ENCODE measurements at places on chromosomes 12 and 14. TPM values are rescaled to one million over a fixed set of nuclear protein-coding genes. Genes with fewer than 3 reads are reported as not detected.
A peak's percentile ranks its signal among the peaks of the same experiment; 100 is the strongest.

DNA sequence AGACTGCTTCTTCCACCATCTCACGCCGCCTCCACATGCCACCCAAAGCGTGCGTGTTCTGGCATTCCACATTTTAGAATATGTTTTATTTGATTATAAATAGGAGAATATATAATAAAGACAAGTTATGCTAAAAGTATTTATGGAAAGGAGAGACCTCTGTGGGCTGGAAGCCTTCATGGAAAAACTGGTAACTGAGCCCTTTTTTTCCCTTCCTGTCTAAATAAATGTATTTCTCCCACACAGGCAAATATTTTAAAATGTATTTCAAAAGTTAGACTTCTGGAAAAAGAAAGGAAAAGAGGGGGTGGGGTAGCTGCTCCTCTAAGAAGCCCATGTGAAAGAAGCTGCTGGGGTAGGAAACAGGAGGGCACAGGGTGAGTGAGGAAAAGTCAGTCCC, 16.1 kb upstream of the NR4A1 start:
- H3K36me3 ChIP-seq, result no peaks in the 10 kb centered on the region

GRCh38 chr12:105322070-105322469, 8.4 kb upstream of the C12orf75 start:
- H3K27me3 ChIP-seq, result no peaks in the 10 kb centered on the region
- peaks cover 14% of the 10 kb centered on the region for H3K4me1 ChIP-seq
- no peak overlapping the region for H3K4me3 ChIP-seq
- no peaks in the 10 kb centered on the region for H3K36me3 ChIP-seq

DNA sequence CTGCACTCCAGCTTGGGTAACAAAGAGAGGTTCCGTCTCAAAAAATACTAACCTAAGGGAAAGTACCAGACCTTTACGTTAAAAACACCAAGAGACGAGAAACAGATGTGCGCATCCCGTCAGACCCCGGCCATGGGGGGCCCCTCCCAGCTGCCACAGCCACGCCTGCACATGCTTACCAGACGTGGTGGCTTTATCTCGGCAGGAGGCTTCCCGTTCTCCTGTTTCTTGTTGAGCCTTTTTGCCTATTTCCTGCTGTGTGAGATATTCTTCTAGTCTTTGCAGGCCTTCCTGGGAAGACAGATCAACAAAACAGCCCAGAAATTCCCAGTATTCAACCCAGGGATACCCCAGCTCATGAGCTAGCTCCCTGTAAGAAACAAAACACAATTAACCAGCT, 23.6 kb downstream of the PGAM5 start:
- DNase-seq, result no peak
- no peaks in the 10 kb centered on the region for H3K4me1 ChIP-seq
- H3K4me3 ChIP-seq, result no peak overlapping the region
- no peak overlapping the region for H3K27ac ChIP-seq
- no peaks in the 10 kb centered on the region for H3K27me3 ChIP-seq

DNA sequence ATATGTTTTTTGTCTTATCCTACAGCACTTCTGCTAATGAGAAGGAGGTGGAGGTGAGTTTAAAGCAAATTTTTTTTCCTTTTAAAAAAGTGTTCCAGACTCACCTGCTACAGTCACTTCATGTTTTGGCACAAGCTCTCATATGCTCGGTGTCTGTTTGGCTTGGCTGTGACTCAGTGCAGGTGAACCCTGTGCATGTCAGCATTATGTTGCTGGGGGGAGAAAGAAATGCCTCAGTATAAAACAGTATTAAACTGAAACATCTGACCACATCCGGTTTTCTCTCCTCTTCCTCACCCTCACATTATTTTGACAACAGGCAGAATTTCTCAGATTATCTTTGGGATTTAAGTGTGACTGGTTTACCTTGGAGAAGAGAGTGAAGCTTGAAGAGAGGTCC, 105.2 kb downstream of the DNAI7 start:
- no peaks in the 10 kb centered on the region for H3K27me3 ChIP-seq
- H3K27ac ChIP-seq, result no peak overlapping the region
- DNase-seq, result no peak
- H3K4me3 ChIP-seq, result no peak overlapping the region
- H3K36me3 ChIP-seq, result no peaks in the 10 kb centered on the region
- H3K4me1 ChIP-seq, result no peaks in the 10 kb centered on the region

DNA sequence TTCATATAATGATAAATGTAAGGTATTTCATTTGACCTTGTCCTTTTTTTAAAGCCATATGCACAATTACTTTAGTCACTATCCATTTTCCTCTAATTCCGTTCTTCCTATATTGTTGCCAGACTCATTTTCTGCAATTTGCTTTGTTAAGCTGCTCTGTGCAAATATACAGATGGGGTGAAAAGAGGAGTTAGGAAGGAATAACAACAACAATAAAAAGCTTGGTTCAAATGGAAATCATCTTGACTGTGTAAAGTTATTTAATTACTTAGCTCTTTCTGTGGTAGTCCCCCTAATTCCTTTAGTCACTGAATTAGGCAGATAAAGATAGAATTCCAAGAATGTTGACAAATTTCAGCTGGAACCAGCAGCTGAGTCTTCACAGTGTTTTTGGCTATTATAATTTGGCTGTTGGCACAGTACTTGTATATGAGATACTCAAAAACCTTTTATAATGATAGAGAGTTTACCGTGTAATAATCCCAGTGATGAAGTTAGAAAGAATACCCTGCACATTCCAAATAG, 838.0 kb downstream of the RPS29 start:
- no peak overlapping the region for H3K27ac ChIP-seq
- DNase-seq, result no peak
- H3K4me1 ChIP-seq, result peaks cover 6% of the 10 kb centered on the region

GRCh38 chr14:56273155-56273554, 154.9 kb downstream of the PELI2 start:
- H3K4me3 ChIP-seq, result no peak overlapping the region
- H3K36me3 ChIP-seq, result no peaks in the 10 kb centered on the region
- DNase-seq, result no peak
- no peaks in the 10 kb centered on the region for H3K4me1 ChIP-seq

GRCh38 chr12:63124778-63125177, 26.2 kb downstream of the AVPR1A start:
- H3K36me3 ChIP-seq, result no peaks in the 10 kb centered on the region
- H3K27ac ChIP-seq, result no peak overlapping the region
- no peaks in the 10 kb centered on the region for H3K4me1 ChIP-seq
- no peaks in the 10 kb centered on the region for H3K27me3 ChIP-seq
- no peak for DNase-seq

- no peaks in the 10 kb centered on the region for H3K36me3 ChIP-seq
- no peak overlapping the region for H3K4me3 ChIP-seq
- peaks cover 21% of the 10 kb centered on the region for H3K4me1 ChIP-seq
- H3K27ac ChIP-seq, result no peak overlapping the region
- H3K27me3 ChIP-seq, result no peaks in the 10 kb centered on the region
Observed at GRCh38 chr12:50639721-50640120, 124.2 kb upstream of the ATF1 start.

DNA sequence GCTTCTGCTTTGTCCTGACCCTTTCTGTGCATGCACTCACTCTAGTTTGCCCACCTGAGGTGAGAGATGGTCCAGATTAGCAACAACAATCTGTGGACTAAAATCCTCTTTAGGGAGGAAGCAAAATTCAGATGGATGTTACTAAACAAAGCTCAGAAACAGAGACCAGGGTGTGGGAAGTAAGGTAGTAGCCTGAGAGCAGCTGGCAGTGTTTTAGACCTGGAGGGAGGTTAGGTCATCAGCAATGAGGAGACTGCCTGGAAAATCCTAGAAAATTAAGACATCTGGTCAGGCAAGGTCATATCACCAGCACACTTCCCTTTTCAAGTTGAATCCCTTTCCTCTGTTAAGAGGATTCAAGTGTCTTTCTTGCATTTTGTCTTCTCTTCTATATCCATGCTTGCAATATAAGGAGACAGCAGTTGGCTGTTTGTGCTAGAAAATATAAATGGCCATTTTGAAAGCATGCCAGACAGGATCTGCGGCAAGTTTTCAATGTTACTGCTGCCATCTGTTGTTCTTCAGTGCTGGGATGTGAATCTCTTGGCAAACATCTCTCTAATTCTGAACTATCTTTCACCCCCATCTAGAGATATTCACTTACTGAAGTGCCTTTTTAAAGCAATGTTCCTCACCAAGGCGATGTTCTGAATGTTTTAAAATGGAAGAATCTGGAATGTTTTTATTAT, 266.4 kb downstream of the NAV3 start:
- no peaks in the 10 kb centered on the region for H3K27me3 ChIP-seq
- no peak overlapping the region for H3K4me3 ChIP-seq
- peaks cover 13% of the 10 kb centered on the region for H3K4me1 ChIP-seq

DNA sequence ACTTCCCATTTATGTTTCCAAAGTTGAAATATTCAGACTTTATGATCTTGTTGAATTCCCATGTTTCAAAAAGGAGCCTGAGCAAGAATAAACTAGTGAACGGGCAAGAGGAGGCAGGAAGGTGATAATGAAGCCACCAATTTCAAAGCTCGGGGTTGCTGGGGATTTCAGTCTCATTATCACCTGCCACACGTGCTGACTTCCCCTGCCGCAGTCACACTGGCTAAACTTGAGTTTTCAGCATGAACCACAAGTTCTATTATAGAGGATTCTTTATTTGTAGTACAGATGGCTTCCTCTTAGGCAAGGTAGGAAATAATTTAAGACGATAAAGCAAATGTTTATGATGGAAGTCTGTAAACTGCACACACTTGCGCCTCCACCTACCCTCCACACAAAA, 18.1 kb upstream of the DIABLO start:
- no peak overlapping the region for H3K4me3 ChIP-seq
- no peak overlapping the region for H3K27ac ChIP-seq
- H3K36me3 ChIP-seq, result no peaks in the 10 kb centered on the region
- no peak for DNase-seq
- no peaks in the 10 kb centered on the region for H3K4me1 ChIP-seq

- H3K27ac ChIP-seq, result no peak overlapping the region
- DNase-seq, result no peak
- no peaks in the 10 kb centered on the region for H3K36me3 ChIP-seq
- H3K4me1 ChIP-seq, result no peaks in the 10 kb centered on the region
- no peaks in the 10 kb centered on the region for H3K27me3 ChIP-seq
- no peak overlapping the region for H3K4me3 ChIP-seq
Observed at GRCh38 chr14:72844524-72844923, 49.4 kb downstream of the DPF3 start.

DNA sequence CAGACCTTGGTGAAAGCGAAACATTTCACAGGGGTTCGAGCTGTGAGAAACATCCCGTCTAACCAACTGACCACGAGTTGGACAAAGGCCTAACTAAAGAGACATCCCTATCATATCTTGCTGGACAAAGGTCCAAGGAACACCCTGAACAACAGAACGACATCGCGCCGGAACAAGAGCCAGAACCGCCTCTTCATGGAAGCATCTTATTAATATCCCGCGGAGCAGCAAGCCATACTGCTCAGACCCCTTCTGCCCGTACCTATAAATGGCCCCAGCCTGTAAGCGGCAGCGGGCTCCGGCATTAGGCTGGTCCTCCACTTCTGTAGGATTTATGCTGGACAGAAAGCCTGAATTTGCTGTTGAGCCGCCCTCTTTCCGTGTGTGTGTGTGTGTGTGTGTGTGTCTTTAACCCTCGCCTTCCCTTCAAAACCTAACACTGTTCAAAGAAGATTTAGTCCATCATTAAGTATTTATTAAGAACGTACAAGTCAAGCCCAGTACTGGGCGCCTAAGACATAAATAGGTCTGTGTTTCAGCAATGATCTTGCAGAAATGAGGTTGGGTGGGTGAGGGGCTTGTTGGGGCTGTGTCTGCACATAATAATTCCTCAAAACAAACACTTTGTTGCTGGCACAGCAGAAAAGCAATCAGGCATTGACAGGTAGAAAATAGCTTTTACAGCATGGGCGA, 1.9 kb downstream of the SLC6A15 start:
- H3K27me3 ChIP-seq, result peaks cover 65% of the 10 kb centered on the region
- no peaks in the 10 kb centered on the region for H3K36me3 ChIP-seq
- H3K4me3 ChIP-seq, result peak overlapping the region; percentile 62
- DNase-seq, result peak; percentile 8
- no peak overlapping the region for H3K27ac ChIP-seq
- H3K4me1 ChIP-seq, result peaks cover 5% of the 10 kb centered on the region

GRCh38 chr14:65282896-65283253, 129.7 kb upstream of the FUT8 start:
- H3K4me1 ChIP-seq, result peaks cover 10% of the 10 kb centered on the region
- H3K36me3 ChIP-seq, result no peaks in the 10 kb centered on the region
- H3K27me3 ChIP-seq, result no peaks in the 10 kb centered on the region
- DNase-seq, result no peak
- no peak overlapping the region for H3K4me3 ChIP-seq

GRCh38 chr12:7017870-7018349, 366 bp downstream of the LPCAT3 start:
- H3K36me3 ChIP-seq, result no peaks in the 10 kb centered on the region
- peak overlapping the region; percentile 58 for H3K4me3 ChIP-seq
- no peak for DNase-seq
- peaks cover 14% of the 10 kb centered on the region for H3K4me1 ChIP-seq
- peak overlapping the region; percentile 90 for H3K27ac ChIP-seq
- no peaks in the 10 kb centered on the region for H3K27me3 ChIP-seq

GRCh38 chr14:105072892-105073719, 7.9 kb upstream of the GPR132 start:
- H3K27me3 ChIP-seq, result no peaks in the 10 kb centered on the region
- H3K27ac ChIP-seq, result no peak overlapping the region
- DNase-seq, result peak; percentile 3
- no peaks in the 10 kb centered on the region for H3K36me3 ChIP-seq

DNA sequence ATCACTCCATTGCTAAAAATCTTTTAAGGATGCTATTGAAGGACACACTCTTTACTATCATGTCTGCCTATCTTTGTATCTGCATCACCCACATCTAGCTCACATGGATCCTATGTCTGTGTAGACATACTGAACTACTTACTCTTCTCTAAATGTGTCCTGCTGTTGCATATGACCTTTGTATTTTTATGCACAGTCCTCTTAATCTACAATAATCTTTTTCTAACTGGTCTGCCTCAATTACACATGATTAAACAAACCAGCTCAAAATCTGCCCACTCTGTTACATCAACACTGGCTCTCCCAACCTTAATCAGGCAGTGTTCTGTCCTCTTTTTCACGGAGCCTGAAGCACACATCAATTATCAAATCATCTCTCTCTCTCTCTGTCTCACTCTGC, 316.3 kb upstream of the MGAT4C start:
- no peak for DNase-seq
- no peaks in the 10 kb centered on the region for H3K36me3 ChIP-seq
- no peak overlapping the region for H3K4me3 ChIP-seq
- H3K27me3 ChIP-seq, result no peaks in the 10 kb centered on the region

The KRT77 gene
- total RNA-seq, result not detected

The ENDOU gene
- 0.30 TPM for total RNA-seq

The CLEC12A gene
- total RNA-seq, result 0.08 TPM

The LRFN5 gene
- total RNA-seq, result 8.7 TPM

The KRT83 gene
- total RNA-seq, result not detected

The AKAP3 gene
- 3.5 TPM for total RNA-seq

The ATP5F1B gene
- total RNA-seq, result 579 TPM

The HHIPL1 gene
- 0.64 TPM for total RNA-seq
